ENCODE measurements at places on chromosomes 7 and 10. TPM values are rescaled to one million over a fixed set of nuclear protein-coding genes. Genes with fewer than 3 reads are reported as not detected.

- peak overlapping the region; percentile 54 for H3K27ac ChIP-seq
- no peak overlapping the region for H3K4me3 ChIP-seq
- H3K4me1 ChIP-seq: peaks cover 49% of the 10 kb centered on the region
- no peak for DNase-seq
Measured at GRCh38 chr7:55539380-55539779, 32.9 kb downstream of the VOPP1 start.

DNA sequence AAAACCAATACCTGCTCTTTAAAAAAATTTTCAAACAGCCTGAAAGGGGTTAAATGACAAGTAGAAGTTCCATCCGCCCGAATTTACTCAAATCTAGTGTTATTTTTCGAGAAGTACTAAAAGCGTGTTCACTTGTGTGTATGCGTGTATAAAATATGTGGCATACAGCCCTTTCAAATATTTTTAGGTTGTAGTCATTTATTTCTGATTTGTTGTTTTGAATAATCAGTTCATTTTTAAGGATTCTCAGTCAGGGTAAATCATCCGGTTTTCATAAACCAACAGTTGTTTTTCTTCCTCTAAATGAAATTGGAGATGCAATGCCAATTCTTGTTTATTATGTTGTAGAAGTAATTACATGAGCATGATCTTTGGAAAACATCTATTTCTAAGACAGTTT lies 6.9 kb upstream of the SUN1 start:
- peak overlapping the region; percentile 82 for H3K27ac ChIP-seq
- H3K4me1 ChIP-seq: peaks cover 70% of the 10 kb centered on the region
- peaks cover 6% of the 10 kb centered on the region for H3K36me3 ChIP-seq
- no peaks in the 10 kb centered on the region for H3K27me3 ChIP-seq

The OPN4 gene
- total RNA-seq: not detected

The TDRD1 gene
- total RNA-seq: not detected

The HOXA11 gene
- not detected for total RNA-seq

The DDC gene
- not detected for total RNA-seq

GRCh38 chr10:79144351-79145173 lies 75.8 kb downstream of the ZMIZ1 start:
- DNase-seq: no peak
- peaks cover 29% of the 10 kb centered on the region for H3K36me3 ChIP-seq
- H3K4me1 ChIP-seq: peaks cover 66% of the 10 kb centered on the region
- no peaks in the 10 kb centered on the region for H3K27me3 ChIP-seq
- no peak overlapping the region for H3K4me3 ChIP-seq
- peak overlapping the region; percentile 83 for H3K27ac ChIP-seq

GRCh38 chr10:93062514-93063143 lies 2.0 kb downstream of the CYP26C1 start:
- H3K36me3 ChIP-seq: no peaks in the 10 kb centered on the region
- H3K4me3 ChIP-seq: peak overlapping the region; percentile 22

DNA sequence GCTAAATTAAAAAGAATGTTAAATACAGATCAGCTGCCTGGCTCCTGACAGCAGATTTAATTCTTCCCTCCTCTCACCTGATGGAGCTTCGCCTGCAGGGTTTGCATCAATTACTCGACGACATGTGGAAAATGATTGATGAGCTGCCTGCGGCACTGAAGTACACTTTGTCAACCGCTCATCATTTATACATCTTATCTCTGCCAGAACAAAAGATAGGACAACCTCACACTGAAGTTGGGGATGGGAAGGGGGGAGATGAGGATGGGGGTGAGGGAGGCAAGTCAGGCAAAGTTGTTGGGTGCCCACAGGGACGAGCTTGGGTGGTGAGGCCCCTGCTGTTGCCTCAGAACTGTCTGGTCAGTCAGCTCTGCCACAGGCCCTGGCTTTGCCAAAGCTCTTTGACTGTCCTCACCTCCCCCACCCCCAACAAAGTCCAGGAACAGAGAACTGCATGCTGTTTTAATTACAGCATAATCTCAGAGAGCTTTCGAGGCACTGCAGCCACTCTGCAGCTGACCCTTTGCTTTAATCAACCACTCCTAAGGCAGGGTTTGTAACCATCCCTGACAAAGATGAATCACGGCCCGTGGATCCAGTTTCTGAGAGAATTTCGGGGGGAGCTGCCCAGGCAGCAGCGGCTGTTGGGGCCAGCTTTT lies 702.3 kb downstream of the LRMDA start:
- no peaks in the 10 kb centered on the region for H3K4me1 ChIP-seq
- H3K27ac ChIP-seq: no peak overlapping the region
- H3K4me3 ChIP-seq: no peak overlapping the region

- H3K27ac ChIP-seq: peak overlapping the region; percentile 8
- DNase-seq: no peak
- no peak overlapping the region for H3K4me3 ChIP-seq
- peaks cover 10% of the 10 kb centered on the region for H3K36me3 ChIP-seq
- H3K27me3 ChIP-seq: peaks cover 2% of the 10 kb centered on the region
Measured at GRCh38 chr10:112775381-112775780, 174.7 kb upstream of the TCF7L2 start.

GRCh38 chr7:29987811-29988317 lies 1.7 kb downstream of the SCRN1 start:
- no peak for DNase-seq
- H3K27ac ChIP-seq: peak overlapping the region; percentile 93
- no peaks in the 10 kb centered on the region for H3K27me3 ChIP-seq
- peaks cover 5% of the 10 kb centered on the region for H3K36me3 ChIP-seq

- peak overlapping the region; percentile 78 for H3K4me3 ChIP-seq
- peak overlapping the region; percentile 67 for H3K27ac ChIP-seq
- peaks cover 2% of the 10 kb centered on the region for H3K27me3 ChIP-seq
- no peak for DNase-seq
- peaks cover 34% of the 10 kb centered on the region for H3K4me1 ChIP-seq
Measured at GRCh38 chr10:77925410-77925794, 1.2 kb downstream of the DLG5 start.

DNA sequence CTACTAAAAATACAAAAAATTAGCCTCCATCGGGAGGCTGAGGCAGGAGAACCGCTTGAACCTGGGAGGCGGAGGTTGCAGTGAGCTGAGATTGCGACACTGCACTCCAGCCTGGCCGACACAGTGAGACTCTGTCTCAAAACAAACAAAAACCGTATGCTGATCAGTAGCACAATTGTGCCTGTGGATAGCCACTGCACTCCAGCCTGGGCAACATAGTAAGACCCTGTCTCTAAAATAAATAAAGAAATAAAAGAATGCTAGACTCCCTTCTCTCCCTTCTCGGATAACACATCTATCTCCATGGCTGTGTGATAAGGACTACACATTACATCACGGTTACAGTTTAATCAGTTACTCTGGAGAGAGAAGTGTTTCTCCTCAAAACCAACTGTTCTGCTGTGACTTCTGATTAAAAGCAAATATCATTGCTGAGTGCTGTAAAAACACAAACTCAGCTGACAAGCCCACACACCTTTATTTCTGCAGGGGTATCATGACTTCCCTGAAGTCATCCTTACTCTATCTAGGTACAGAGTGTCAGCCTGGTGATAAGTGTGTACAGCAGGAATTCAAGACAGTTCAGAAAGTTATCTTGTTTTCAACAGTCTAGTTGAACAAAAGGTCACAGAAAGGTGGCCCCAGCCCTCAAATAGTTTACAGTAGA lies 5.3 kb upstream of the ARHGAP19 start:
- no peak overlapping the region for H3K27ac ChIP-seq
- H3K27me3 ChIP-seq: no peaks in the 10 kb centered on the region
- no peaks in the 10 kb centered on the region for H3K36me3 ChIP-seq
- no peak overlapping the region for H3K4me3 ChIP-seq
- DNase-seq: no peak

The GRM3 gene
- total RNA-seq: not detected

GRCh38 chr10:117718986-117719920 lies 176.7 kb downstream of the EMX2 start:
- no peak for DNase-seq
- no peak overlapping the region for H3K4me3 ChIP-seq

GRCh38 chr10:24210501-24210900 lies 1.6 kb downstream of the KIAA1217 start:
- H3K27ac ChIP-seq: no peak overlapping the region
- no peaks in the 10 kb centered on the region for H3K36me3 ChIP-seq
- H3K4me1 ChIP-seq: peaks cover 23% of the 10 kb centered on the region
- no peak for DNase-seq
- H3K27me3 ChIP-seq: peaks cover 8% of the 10 kb centered on the region

DNA sequence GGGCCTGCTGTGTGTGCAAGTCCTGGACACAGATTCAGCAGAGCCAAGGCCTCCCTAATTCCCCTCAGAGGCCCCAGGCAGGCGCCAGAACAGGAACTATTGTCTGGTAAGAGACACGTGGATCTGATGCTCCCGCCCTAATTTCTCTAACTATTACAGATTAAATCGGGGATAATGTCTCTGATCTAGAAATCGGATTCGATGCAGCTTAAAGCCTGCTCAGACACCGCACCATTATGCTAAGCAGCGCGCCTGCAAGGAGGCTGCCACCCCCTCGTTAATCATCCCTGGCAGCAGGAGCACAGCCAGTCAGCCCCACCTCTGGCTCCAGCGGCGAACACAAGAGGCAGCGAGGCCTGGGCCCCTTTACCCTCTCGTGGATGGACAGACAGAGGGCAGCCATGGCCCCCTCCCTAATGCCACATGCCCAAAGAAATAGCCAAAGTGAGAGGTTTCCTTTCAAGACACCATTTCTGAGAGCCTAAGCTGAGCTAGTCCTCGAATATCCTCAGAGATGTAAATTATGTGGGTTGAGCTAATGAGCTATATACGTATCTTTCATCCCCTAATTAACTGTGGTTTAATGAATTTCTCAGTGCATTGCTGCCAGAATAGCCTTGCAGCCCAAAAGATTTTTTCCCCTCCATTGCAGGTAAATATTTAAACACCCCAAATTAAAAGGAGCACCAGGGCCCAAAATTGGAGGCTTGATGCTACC lies 122.1 kb downstream of the GRID1 start:
- no peaks in the 10 kb centered on the region for H3K4me1 ChIP-seq
- no peak for DNase-seq
- no peaks in the 10 kb centered on the region for H3K27me3 ChIP-seq
- H3K27ac ChIP-seq: no peak overlapping the region

DNA sequence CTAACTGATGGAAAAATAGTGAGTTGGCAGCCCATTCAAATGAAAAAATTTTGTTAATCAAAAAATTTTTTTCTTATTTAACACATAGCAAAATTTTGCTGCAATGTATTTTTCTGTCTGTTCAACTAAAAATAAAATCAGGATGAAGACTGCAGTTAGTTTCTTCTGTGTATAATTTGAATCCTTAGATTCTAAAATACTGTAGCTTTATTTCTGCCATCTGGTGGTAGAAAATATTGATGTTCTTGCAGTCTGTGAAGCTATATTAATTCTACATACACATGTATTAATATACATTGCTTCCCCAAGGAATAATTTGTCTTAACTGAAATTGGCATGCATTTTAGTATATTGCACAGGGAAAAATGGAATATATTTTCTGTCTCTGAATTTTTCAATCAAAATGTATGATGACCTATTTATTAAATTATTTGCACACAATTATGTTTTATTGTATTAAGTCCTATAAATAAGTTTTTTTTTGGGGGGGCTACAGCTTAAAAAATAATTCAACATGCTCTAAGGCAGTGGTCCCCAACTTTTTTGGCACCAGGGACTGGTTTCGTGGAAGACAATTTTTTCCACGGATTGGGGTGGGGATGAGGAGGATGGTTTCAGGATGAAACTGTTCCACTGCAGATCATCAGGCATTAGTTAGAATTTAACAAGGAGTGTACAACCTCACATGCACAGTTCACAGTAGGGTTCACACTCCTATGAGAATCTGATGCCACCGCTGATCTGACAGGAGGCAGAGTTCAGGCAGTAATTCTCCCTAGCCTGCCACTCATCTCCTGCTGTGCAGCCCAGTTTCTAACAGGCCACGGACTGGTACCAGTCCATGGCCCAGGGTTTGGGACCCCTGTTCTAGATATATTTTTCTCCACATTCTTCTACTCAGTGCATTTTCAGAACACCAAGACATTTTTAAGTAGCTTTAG lies 119.4 kb downstream of the GNAT3 start:
- H3K4me1 ChIP-seq: peaks cover 16% of the 10 kb centered on the region
- H3K4me3 ChIP-seq: no peak overlapping the region
- H3K27me3 ChIP-seq: no peaks in the 10 kb centered on the region
- H3K36me3 ChIP-seq: no peaks in the 10 kb centered on the region
- no peak overlapping the region for H3K27ac ChIP-seq
- no peak for DNase-seq

GRCh38 chr7:37920849-37921805 lies 687 bp downstream of the EPDR1 start:
- H3K27me3 ChIP-seq: peaks cover 29% of the 10 kb centered on the region
- H3K4me1 ChIP-seq: peaks cover 22% of the 10 kb centered on the region

- peaks cover 29% of the 10 kb centered on the region for H3K36me3 ChIP-seq
- H3K4me1 ChIP-seq: peaks cover 36% of the 10 kb centered on the region
- H3K4me3 ChIP-seq: no peak overlapping the region
Measured at GRCh38 chr7:91034459-91035368, 229.5 kb upstream of the FZD1 start.

The OR9A2 gene
- total RNA-seq: not detected

The CNPY1 gene
- total RNA-seq: not detected

DNA sequence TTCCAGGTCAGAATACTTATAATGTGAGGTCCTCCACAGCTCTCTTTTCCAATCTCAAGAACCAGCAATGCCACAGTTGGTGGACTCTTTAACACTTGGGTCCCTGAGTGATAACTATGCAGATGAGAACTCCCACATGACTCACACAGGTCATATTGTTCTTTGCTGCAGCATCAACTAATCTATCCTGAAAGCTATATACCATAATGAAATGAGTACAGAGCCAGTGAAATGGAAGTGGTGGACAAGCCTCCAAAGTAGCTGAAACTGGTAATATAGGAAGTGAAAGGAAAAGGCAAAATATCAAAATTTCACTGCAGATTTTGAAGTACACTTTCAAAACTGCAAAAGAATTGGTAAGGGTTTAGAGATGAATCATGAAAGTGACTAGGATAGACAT lies 45.6 kb downstream of the SORCS1 start:
- H3K27me3 ChIP-seq: no peaks in the 10 kb centered on the region
- no peaks in the 10 kb centered on the region for H3K36me3 ChIP-seq
- no peak for DNase-seq
- H3K4me3 ChIP-seq: no peak overlapping the region
- no peak overlapping the region for H3K27ac ChIP-seq

DNA sequence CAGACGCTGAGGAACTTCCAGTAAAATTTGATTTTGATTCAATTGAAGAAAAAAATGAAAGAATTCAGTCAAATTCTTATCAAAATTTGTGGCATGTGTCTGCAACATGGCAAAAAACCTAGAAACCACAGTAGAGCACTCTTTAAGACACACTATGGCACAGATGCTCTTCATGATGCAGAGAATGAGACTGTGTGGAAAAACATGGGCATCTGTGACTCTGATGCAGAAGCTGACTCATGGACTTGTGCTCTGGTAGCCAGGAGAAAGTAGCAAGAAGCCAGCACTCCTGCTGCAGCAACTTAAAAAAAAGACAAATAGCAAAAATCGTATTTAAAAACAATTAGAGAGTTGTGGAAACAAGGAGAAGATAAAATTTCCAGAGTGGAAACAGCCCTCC lies 8.9 kb upstream of the KCNK18 start:
- peaks cover 4% of the 10 kb centered on the region for H3K27me3 ChIP-seq
- no peak overlapping the region for H3K4me3 ChIP-seq
- no peak for DNase-seq
- H3K27ac ChIP-seq: no peak overlapping the region
- H3K36me3 ChIP-seq: no peaks in the 10 kb centered on the region
- no peaks in the 10 kb centered on the region for H3K4me1 ChIP-seq

All from osteocyte (in vitro differentiated cells).